Pulmonary artery endothelial cell (primary cell): ENCODE measurements at places on chromosomes 2 and 18. TPM values are rescaled to one million over a fixed set of nuclear protein-coding genes. Genes with fewer than 3 reads are reported as not detected.

The MAIP1 gene
- total RNA-seq: 27.1 and 30.3 TPM in 2 replicates

The FEV gene
- total RNA-seq: not detected in 2 replicates

The CLEC4F gene
- not detected in 2 replicates for total RNA-seq

The CAPN14 gene
- 0.07 TPM in 1 of 2 replicates, not detected in the other for total RNA-seq

The SANBR gene
- 13.8 and 18.7 TPM in 2 replicates for total RNA-seq

The KCNG2 gene
- not detected in 2 replicates for total RNA-seq

The PROM2 gene
- 0.07 and 0.14 TPM in 2 replicates for total RNA-seq

The APCDD1 gene
- 0.04 and 0.20 TPM in 2 replicates for total RNA-seq

The GALNT1 gene
- total RNA-seq: 261 and 293 TPM in 2 replicates

The VIL1 gene
- total RNA-seq: not detected in 2 replicates

The GYPC gene
- 0.26 and 0.74 TPM in 2 replicates for total RNA-seq

The ALK gene
- total RNA-seq: not detected in 2 replicates

The OBSL1 gene
- total RNA-seq: 15.6 and 22.2 TPM in 2 replicates

The SERPINB5 gene
- 0.07 and 0.14 TPM in 2 replicates for total RNA-seq

The MCEE gene
- total RNA-seq: 8.6 and 9.4 TPM in 2 replicates

The MIB1 gene
- 64.0 and 70.2 TPM in 2 replicates for total RNA-seq

The ZNF385B gene
- not detected in 2 replicates for total RNA-seq

The RPL37A gene
- 1,393 and 2,557 TPM in 2 replicates for total RNA-seq

The CCDC74B gene
- total RNA-seq: 1.2 and 1.5 TPM in 2 replicates

The RFTN2 gene
- 6.5 and 13.8 TPM in 2 replicates for total RNA-seq

The EML6 gene
- 1.1 and 2.0 TPM in 2 replicates for total RNA-seq

The RAB6C gene
- not detected in 2 replicates for total RNA-seq

The SIX3 gene
- total RNA-seq: not detected in 2 replicates

The MCFD2 gene
- 228 and 231 TPM in 2 replicates for total RNA-seq

The SERPINB11 gene
- not detected in 2 replicates for total RNA-seq

The C2orf66 gene
- total RNA-seq: 0.07 and 0.14 TPM in 2 replicates

The DTNA gene
- total RNA-seq: 5.7 and 10.0 TPM in 2 replicates

The GPR55 gene
- total RNA-seq: not detected in 2 replicates

The ACVR1 gene
- total RNA-seq: 14.6 and 21.2 TPM in 2 replicates

The PLGLB2 gene
- 0.13 and 1.1 TPM in 2 replicates for total RNA-seq

The REG3G gene
- not detected in 2 replicates for total RNA-seq

The ATG16L1 gene
- 48.3 and 51.5 TPM in 2 replicates for total RNA-seq

The VWA3B gene
- total RNA-seq: not detected in 2 replicates

The REG1A gene
- not detected in 2 replicates for total RNA-seq

The LONRF2 gene
- not detected in 2 replicates for total RNA-seq

The PSMD14 gene
- total RNA-seq: 115 and 144 TPM in 2 replicates

The LINC00305 gene
- not detected in 2 replicates for total RNA-seq

The SOCS6 gene
- 23.7 and 26.4 TPM in 2 replicates for total RNA-seq

The TUBB8B gene
- not detected in 2 replicates for total RNA-seq

The NMUR1 gene
- not detected in 2 replicates for total RNA-seq

The NGEF gene
- 0.14 and 3.2 TPM in 2 replicates for total RNA-seq

The SPP2 gene
- total RNA-seq: not detected in 2 replicates

The IL36B gene
- not detected in 2 replicates for total RNA-seq

The RSAD2 gene
- 0.63 and 0.66 TPM in 2 replicates for total RNA-seq

The IL1B gene
- total RNA-seq: 0.46 TPM in 1 of 2 replicates, not detected in the other

The TTC27 gene
- total RNA-seq: 26.5 and 34.1 TPM in 2 replicates

The CSRNP3 gene
- total RNA-seq: not detected in 2 replicates

The KCNIP3 gene
- 0.33 and 0.35 TPM in 2 replicates for total RNA-seq

The AMER3 gene
- total RNA-seq: not detected in 2 replicates

The WDR35 gene
- 13.6 and 16.7 TPM in 2 replicates for total RNA-seq

The TMEM200C gene
- not detected in 2 replicates for total RNA-seq

The ITPRIPL1 gene
- total RNA-seq: 1.3 and 5.4 TPM in 2 replicates

The MAL gene
- total RNA-seq: not detected in 2 replicates

The RIT2 gene
- not detected in 2 replicates for total RNA-seq

The DUSP19 gene
- 2.1 and 4.5 TPM in 2 replicates for total RNA-seq

The CD28 gene
- total RNA-seq: 0.07 TPM in 2 replicates
